ENCODE measurements at places on chromosomes 4 and X. TPM values are rescaled to one million over a fixed set of nuclear protein-coding genes. Genes with fewer than 3 reads are reported as not detected.
A peak's percentile ranks its signal among the peaks of the same experiment; 100 is the strongest.

The OPN1MW2 gene
- total RNA-seq, result not detected

The C4orf51 gene
- not detected for total RNA-seq

The TMEM47 gene
- total RNA-seq, result 27.5 TPM

The ARHGAP36 gene
- 0.89 TPM for total RNA-seq

DNA sequence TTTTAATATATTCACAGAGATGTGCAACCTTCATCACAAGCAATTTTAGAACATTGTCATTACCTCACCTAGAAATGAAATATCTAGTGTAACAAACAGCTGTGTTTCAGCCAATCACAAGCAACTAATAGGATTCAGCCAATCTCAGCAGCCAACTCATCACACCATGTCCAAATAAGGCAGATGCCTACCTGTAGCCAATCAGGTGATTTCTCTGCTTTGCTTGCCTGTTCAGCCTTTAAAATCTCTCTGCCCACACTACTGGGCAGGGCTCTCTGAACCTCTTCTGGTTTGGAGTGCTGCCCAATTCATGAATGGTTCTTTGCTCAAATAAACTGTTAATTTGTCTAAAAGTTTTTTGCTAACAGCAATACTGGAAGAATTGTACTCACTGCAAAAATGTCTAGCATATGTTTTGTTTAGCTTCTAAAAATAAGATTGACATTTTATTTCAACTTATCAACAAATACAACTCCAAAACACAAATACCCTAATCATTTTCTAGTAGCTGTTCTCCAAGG is 52.4 kb upstream of the IGFBP7 start:
- no peak for DNase-seq

DNA sequence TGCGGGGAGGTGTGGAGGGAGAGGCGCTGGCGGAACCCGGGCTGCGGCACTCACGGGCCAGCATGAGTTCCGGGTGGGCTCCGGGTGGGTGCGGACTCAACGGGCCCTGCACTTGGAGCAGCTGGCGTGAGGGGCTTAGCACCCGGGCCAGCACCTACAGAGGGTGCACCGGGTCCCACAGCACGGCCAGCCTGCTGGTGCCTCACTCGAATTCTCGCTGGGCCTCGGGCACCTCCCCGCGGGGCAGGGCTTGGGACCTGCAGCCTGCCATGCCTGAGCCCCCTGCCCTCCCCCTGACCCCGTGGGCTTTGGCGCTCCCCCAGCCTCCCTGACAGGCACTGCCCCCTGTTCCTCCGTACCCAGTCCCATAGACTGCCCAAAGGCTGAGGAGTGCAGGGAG is 10.8 kb upstream of the CAMK2D start:
- no peak for DNase-seq

- DNase-seq, result no peak
These were observed 73.7 kb downstream of the LEF1 start for GRCh38 chr4:108094923-108095482.

GRCh38 chrX:14420841-14421240 is 108.5 kb upstream of the GLRA2 start:
- DNase-seq, result no peak

- DNase-seq, result peak; percentile 53
These were observed 177.9 kb downstream of the AFAP1 start for GRCh38 chr4:7761720-7762119.
